DMS79 (cell line): ENCODE measurements at places on chromosomes 12 and 14.

GRCh38 chr12:85849344-85849743 lies 13.1 kb upstream of the RASSF9 start:
- DNase-seq: no peak

DNA sequence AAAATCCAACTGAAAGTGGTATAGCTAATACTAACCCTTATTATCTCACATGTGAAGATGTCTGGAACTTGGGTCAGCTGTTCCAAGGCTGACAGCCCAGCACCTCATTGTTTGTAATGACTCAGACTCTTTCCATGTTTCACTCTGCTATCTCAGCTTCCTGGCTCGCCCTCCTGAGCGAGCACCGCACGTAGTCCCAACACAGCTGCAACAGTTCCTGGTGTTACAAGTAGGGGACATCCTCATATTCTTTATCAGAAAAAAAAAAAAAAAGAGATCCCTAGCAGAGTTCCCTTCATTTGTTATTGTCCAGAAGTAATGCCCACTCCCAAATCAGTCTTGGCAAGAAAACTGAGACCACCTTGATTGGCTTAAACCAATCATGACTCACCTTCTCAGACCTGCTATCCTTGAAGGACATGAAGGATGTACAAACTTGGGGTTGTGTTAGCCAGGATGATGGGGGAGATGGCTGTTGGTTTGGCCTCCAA lies 92.5 kb downstream of the ADCK1 start:
- no peak for DNase-seq

DNA sequence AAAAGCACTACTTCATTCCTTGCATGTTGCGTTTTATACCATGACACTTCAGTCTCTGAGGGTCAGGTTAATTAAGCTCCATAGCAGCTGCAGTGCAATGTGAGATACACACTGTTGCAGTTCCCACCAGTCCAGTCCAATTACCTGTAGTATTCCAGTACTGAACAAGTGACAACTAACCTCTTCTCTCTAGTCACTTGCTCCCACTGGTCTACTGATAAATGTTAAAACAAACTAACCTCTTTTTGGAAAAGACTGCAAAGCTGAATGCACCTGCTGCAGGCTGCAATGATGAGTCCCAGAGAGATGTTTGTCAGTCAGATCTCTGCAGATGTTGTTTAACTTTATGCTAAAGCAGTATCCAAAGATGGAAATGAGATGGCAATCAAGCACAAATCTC lies 7.9 kb downstream of the NOVA1 start:
- peak; percentile 74 for DNase-seq

DNA sequence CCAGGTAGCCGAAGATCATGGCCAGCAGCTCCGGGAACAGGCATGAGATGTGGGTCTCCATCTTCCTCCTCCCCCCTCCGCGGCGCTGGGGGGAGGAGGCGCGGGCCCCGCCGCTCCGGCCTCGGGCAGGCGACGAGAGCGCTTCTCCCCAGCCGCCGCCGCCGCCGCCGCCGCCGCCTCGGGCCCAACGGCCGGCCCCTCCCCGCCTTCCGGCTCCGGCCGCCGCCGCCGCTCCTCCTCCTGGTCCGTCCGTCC lies 448 bp downstream of the FBXL14 start:
- DNase-seq: no peak

- no peak for DNase-seq
Measured at GRCh38 chr14:76922584-76922983, 96.4 kb downstream of the LRRC74A start.

GRCh38 chr12:85573635-85574214 lies 262.5 kb downstream of the RASSF9 start:
- no peak for DNase-seq

DNA sequence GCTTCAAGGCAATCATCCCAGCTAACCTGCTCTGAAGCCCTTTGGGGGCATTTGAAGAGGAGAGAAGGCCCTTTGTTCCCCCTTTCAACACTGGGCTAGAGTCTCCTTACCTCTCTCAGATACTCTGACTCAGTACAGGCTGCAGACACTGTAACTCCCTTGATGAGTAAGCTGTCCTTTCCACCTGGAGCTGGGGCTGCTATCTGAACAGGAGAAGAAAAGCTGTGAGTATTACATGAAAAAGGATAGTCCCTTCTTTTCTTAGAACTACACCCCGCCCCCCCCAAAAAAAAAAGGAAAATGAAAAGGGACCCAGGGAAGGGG lies 186.6 kb upstream of the PLEKHG7 start:
- DNase-seq: no peak

DNA sequence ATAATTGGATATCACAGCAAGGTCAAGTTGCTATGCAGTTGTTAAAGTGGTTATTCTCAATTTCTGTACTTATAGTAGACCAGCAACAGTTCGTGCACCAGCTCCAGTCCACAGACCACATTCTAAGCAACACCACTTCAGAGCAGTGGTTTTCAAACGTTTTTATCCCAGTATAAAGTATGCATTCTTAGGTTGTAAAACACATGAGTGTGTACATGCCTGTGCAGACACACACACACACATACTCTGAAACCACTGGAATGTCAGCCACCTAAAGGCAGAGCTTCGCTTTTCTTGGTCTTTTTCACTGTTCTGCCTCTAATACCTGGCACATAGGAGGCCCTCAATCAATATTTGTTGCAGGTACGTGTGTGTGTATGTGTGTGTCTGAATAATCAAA lies 22.2 kb upstream of the C12orf71 start:
- DNase-seq: no peak

DNA sequence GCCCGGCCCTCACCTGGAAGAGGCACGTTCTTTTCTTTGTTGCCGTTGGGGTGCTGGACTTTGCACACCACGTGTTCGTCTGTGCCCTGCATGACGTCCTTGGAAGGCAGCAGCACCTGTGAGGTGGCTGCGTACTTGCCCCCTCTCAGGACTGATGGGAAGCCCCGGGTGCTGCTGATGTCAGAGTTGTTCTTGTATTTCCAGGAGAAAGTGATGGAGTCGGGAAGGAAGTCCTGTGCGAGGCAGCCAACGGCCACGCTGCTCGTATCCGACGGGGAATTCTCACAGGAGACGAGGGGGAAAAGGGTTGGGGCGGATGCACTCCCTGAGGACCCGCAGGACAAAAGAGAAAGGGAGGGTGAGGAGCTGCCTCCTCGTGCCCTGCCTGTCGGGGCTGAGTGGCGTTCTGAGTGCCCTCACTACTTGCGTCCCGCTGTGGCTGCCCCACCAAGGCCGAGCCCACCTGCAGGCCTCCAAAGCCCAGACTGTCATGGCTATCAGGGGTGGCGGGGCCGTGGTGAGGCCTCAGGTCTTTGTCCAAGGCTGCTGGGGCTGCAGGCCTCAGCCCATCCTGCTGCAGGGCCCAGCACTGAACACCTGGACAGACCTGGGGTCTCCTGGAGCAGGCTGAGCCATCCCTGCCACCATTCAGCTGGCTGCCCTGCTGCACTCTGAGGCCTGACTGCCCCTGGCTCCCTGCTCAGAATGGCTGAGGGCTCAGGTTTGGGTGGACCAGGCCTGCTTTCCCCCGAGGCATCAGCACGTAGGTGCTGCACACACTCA lies 329.7 kb downstream of the TMEM121 start:
- DNase-seq: peak; percentile 80

GRCh38 chr14:94394025-94394493 lies 5.7 kb upstream of the SERPINA1 start:
- no peak for DNase-seq

DNA sequence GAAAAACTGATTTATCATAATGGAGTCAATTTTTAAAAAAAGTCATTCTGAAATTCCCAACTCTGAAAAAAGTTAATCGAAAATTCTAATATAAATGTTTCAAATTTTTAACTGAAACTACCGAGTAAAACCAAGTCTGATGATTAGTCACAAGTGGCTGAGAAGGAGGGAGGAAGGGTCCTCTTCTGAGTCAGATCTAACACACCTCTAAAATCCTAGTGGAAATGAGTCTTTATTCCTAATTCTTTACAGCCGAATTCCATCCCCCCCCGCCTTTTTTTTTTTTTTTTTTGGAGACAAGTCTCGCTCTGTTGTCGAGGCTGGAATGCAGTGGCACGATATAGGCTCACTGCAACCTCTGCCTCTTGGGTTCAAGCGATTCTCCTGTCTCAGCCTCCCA lies 37.9 kb downstream of the RAD9B start:
- no peak for DNase-seq

GRCh38 chr14:65639216-65639615 lies 226.7 kb downstream of the FUT8 start:
- DNase-seq: no peak

- no peak for DNase-seq
Measured at GRCh38 chr14:63833728-63834127, 19.1 kb upstream of the SYNE2 start.

- no peak for DNase-seq
Measured at GRCh38 chr14:75807667-75808360, 146.8 kb downstream of the TTLL5 start.

DNA sequence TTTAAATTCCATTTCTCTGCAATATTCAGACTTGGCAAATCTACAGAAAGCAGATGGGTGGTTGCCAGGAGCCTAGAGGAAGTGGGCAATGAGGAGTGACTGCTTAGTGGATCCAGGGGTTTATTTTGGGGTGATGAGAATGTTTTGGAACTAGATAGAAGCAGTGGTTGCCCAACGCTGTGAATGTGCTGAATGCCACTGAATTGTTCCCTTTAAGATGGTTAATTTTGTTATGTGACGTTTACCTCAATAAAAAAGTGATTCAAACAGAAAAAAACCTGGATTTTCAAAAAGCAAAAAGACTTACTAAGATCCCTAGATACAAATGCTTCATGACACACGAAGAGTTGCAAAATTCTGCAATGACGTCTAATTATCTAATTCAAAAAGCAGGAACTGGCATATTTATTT lies 34.2 kb downstream of the DAO start:
- DNase-seq: no peak

- no peak for DNase-seq
Measured at GRCh38 chr12:17388679-17389078, 701.3 kb downstream of the RERGL start.

GRCh38 chr12:99152337-99152736 lies 495.2 kb upstream of the GARIN6 start:
- DNase-seq: no peak

DNA sequence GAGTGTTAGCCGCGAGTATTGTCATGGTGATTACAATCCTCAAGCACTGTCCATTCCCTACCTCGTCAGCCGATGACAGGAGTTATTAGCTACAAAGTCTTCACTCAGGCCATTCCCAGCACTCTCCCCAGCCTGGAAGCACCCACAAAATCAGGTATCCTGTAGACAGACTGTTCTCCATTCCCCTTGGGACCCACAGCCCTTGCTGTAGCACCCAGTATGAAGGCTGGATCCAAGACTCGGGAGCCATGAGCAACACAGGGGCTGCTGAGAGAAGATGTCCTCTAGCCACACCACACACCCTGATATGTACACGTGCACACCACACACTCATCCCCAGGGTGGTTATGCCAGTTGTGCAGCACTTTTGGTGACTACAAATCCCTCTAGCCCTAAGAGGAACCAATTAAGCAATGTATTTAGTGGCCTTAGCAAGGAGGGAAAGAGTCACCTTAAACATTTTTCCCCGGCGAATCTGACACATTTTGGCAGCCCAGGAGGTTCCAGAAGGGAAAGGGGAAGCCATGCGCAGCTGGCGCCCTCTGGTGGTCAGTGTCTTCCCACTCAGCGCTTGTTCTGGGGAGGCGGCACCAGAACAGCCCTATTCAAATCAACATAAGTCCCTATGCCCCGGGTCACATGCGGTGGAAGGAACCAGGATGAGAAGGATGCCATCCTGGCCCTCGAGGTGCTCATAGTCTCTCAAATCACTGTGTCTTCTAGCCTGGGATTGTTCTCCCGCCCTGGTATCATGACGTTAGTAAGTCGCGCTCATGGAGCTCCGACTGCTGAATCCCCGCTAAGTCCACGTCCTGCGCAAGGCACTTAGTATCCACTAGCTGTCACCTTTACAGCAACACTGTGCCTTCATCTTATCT lies 96.9 kb downstream of the GCH1 start:
- peak; percentile 65 for DNase-seq

DNA sequence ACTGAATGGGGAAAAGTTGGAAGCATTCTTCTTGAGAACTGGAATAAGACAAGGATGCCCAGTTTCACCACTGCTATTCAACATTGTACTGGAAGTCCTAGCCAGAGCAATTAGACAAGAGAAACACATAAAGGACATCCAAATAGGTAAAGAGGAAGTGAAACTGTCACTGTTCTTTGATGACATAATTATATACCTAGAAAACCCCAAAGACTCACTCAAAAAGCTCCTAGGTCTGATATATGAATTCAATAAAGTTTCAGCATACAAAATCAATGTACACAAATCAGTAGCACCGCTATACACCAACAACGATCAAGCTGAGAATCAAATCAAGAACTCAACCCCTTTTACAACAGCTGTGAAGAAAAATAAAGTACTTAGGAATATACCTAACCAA lies 157.3 kb upstream of the DDHD1 start:
- no peak for DNase-seq

DNA sequence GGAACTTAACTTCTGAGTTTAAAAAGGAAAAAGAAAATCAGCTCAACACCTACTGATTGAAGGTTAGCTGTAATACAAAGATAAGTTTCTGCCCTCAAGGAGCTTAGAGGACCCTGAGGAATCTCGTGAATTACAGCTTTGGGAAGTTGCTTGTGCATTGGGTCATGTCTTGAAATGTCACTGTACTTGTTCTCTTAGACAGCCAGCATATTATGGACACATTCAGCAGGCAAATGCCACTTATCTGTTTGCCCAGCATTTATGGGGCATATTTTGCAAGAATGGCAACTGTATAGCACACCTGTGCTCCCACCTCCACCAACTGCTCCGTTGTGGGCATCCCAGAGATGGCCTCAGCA lies 263.6 kb upstream of the CRY1 start:
- no peak for DNase-seq
